A172 (cell line): ENCODE measurements at places on chromosomes 2 and 18. TPM values are rescaled to one million over a fixed set of nuclear protein-coding genes. Genes with fewer than 3 reads are reported as not detected.
A peak's percentile ranks its signal among the peaks of the same experiment; 100 is the strongest.

DNA sequence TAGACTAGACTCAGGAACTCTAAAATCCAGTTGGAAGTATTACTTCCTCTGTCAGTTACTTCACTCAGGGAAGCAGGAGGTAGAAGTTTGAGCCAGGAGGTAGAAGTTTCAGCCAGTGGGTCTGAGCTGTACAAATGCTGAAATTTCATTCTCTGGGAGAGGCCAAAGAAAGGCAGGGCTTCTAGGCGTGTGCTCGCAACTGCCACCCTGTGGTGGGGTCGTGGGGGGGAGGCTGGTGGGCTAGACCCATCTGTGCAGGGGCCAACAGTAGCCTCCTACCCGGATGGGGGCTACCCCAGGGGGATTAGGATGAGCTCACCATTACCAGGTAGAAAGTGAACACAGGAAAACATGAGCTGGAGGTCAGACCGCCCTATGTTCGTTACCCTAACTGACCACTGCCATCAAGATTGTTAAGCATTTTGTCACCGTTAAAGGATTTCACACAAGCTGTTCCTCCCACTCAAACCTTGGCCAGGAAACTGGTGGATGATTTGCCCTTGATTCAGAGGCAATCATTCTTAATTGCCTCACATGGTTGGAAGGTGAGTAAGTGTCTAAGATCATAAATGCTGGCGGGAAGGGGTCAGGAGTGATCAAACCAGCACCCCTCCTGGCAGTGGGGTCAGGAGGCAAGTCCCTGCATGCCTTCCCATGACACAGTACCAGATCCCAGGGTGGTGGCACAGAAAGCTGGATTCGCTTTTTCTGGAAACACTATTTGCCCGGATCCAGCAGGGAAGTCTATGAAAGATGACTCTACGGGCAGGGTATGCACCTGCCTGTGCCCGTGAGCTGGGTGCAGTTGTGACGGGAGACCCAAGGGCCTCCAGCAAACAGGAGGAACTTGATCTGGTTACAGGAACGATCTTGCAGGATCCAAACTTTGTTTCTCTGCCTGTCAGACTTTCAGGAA, 5.2 kb upstream of the FHL2 start:
- peak; percentile 97 for DNase-seq

GRCh38 chr2:145079641-145080040, 559.7 kb upstream of the ZEB2 start:
- no peak for DNase-seq

The TRIB2 gene
- total RNA-seq, result 2.0 and 8.3 TPM in 2 replicates

- no peak for DNase-seq
These were observed 150.2 kb downstream of the TMEFF2 start for GRCh38 chr2:192044496-192044895.

DNA sequence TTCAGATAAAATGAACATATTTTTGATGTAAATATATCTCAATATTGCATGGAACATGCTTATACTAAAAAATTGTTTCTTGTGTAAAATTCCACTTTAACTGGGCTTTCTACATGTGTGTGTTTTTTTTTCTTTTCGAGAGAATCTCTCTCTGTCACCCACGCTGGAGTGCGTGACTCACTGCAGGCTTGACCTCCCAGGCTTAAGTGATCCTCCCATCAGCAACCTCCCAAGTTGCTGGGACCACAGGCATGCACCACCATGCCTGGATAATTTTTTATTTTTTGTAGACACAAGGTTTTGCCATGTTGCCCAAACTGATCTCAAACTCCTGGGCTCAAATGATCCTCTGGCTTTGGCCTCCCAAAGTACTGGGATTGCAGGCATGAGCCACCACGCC, 254.6 kb downstream of the LOXHD1 start:
- no peak for DNase-seq

- no peak for DNase-seq
These were observed 24.0 kb downstream of the PDCD1 start for GRCh38 chr2:241834527-241835210.

GRCh38 chr18:58188996-58189395, 145.0 kb downstream of the NEDD4L start:
- no peak for DNase-seq

DNA sequence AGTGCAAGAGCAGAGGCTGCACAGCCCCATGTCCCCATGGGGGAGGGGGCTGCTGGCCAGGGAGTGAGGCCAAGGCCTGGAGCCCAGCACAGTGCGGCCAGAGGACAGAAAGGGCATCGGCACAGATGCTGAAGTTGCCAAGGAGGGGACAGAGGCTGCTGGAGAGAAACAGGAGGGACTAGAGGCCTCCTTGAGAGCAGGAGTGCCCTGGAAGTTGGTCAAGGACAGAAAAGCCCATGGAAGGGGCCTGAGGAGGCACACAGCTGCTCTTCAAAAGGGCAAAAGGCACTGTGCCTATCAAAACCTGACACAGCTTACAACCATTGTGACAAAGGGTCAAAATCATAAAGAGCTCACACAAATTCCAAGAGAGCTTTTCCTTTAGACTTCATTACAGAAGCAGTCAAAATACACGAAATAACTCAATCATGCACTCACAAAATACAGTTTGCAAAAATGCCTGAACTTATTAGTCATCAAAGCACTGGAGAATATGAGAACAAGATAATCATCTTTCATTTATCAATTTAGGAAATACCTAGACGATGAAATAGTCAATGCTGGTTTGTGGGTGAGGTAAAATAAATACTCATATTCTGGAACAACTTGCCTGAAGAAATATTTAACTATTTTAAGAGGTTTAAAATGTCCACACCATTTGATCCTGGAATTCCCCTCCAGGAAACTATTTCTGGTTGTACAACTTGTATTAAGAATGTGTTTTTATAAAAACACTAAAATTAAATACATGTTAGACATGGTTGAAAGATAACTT, 79.6 kb downstream of the USP40 start:
- peak; percentile 87 for DNase-seq

DNA sequence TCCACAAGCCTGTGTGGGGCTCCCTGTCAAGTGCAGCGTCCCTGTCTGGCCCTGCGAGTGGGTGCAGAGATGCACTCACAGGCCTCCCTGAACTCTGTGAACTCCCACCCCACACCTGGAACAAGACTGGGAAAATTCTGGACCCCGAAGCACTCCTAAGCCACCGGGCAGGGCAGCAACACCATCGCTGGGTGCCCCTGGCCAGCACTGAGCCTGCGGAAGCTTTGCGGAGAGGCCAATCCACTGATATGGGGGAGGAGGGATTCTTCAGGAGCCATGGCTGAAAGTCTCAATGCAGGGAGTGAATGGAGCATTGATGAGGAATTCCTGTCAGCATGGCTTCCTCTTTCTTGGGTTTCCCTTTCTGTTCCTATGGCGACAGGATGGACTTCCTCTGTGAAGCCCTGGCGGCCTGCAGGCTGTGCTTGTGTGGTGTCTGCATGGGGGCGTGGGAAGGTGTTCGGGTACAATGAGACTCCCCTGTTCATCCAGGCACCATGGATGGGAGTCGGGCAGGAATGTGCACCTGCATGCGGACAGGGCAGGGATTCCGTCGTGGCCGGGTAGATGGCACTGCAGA, 15.1 kb downstream of the TRIB2 start:
- no peak for DNase-seq

DNA sequence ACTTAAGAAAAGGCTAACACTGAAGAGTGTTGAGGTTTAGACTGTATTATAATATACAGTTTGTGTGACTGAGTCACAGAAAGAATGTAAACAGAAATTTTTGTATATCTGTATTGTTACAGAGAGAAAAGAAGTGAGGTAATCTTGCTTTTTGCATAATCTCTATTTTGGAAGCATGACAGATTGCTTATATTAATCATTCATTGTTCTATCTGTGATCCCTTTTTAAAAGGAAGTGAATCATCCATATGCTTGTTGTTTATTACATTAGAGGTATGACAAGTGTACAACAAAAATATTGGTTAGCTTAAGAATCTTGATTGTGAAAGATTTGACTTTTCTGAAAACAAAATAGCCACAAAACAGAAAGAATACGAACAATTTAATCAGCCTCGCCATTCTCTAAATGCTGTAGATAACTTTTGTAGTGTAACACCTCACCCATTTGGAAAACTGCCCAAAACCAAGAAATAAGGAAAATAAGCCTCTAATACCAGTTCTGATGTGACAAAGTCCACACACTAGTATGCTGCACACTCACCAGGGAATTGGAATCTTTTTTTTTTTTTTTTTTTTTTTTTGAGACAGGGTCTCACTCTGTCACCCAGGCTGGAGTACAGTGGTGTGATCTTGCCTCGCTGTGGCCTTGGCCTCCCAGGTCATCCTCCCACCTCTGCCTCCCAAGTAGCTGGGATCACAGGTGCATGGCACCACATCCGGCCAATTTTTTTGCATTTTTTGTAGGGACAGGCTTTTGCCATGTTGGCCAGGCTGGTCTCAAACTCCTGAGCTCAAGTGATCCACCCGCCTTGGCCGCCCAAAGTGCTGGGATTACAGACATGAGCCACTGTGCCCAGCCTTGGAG, 91.5 kb upstream of the LPIN2 start:
- DNase-seq, result peak; percentile 26

The DOK1 gene
- total RNA-seq, result 17.3 and 24.8 TPM in 2 replicates

The RFTN2 gene
- 0.12 TPM in 1 of 2 replicates, not detected in the other for total RNA-seq

DNA sequence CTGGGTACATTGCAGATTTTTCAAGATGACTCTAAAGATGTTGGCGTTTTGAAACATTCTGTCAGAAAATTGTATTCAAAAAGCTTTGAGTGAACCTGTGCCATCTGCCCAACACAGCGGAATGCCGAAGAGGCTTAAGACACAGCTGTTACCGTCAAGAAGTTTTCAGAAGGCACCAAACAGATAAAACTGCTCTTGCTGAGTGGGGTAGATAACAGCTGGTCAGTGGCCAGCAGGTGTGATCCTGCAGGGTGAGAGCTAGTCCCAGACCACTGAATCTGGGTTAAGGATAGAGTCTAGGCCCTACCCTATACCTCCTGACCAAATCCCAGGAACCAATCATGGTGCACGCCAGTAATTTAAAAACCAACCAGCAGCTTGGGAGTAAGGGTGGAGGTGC, 60.5 kb upstream of the B3GNT7 start:
- no peak for DNase-seq

DNA sequence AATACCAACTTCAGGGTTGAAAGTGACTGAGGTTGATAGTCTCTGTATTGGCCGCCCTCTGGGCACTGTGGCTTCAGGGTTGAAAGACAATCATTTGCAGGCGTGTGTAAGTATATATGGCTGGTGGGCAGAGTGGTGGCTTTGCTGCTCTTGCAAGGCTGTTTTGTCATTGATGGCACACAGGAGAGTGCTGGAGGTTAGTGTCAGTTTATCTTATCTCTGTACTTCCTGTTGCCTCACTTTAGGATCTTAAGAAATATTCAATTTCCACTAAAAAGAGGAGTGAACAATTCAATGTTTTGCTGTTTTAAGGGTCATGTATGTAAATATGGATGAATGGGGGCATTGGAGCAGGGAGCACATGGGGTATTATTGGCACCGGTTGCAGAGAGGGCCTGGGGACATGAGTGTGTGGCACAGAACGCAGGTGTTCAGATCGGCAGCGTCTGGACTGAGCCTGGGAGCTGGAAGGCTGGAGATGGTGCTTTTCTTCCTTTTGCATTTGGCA, 51.5 kb downstream of the NCK2 start:
- no peak for DNase-seq

DNA sequence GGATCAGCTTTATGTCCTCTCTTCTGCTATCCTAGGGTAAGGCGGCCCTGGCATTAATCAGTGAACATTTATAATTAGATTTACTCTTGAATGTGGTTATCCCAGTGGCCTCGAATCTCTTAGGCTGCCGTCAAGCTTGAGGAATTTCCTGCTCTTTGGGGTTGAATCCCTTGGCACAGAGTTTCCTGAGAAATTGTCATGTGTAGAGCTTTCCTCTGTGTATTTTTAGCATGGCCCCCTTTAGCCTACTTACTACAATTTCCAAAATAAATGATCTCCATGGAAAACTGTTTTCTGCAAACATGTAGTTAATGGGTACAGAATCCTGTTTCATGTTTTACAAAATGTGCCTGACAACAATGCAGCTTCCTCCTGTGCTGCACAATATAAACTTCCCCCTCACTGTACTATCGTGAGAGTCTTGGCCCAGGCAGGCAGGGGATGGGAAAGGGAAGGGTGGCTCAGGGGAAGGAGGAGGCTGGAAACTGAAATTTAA, 18.1 kb downstream of the NCAPH start:
- DNase-seq, result no peak

The CDCA7 gene
- total RNA-seq, result 7.5 and 11.4 TPM in 2 replicates

The PKDCC gene
- 4.8 and 6.4 TPM in 2 replicates for total RNA-seq

- DNase-seq, result no peak
These were observed 49.8 kb downstream of the MSH2 start for GRCh38 chr2:47452761-47453160.

DNA sequence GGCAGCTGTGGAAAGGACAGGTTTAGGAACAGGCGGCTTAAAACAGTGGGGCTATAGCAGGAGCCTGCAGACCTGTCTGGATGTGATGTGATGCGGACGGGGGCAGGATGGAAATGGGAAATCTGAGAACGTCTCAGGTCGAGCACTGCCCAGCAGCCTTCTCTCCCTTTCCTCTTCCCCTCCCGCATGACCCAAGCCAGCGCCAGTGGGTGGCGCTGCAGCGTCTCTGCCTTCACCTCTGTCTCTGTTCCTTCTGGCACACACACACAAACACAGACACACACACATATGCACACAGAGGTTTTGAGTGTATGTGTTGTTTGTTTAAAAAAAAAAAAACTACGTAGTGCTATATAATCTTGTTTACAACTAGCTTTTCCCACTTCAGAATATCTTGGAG, 82.0 kb upstream of the SLC66A3 start:
- no peak for DNase-seq

The GYPC gene
- total RNA-seq, result 44.7 and 59.0 TPM in 2 replicates

DNA sequence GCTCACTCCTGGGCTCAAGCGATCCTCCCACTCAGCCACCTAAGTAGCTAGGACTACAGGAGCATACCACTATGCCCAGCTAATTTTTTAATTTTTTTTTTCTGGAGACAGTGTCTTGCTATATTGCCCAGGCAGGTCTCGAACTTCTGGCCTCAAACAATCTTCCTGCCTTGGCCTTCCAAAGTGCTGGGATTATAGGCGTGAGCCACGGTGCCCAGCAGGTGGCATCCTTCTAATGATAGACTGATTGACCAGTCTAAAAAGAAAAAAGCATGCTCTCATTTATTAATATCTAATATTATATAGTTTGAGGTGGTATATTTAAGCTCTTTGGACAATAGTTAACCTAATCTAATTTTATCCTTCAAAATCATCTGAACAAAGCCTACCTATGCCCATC, 198.6 kb downstream of the CAMKMT start:
- DNase-seq, result no peak

- peak; percentile 86 for DNase-seq
These were observed 319.8 kb downstream of the RND3 start for GRCh38 chr2:150167711-150168110.

The EVA1A gene
- total RNA-seq, result 24.6 and 38.3 TPM in 2 replicates

- no peak for DNase-seq
These were observed 180.4 kb downstream of the TRIB2 start for GRCh38 chr2:12897181-12897580.
